ENCODE measurements at places on chromosomes 2 and 18.

GRCh38 chr2:627340-627709 is 49.9 kb downstream of the TMEM18 start:
- DNase-seq = no peak

DNA sequence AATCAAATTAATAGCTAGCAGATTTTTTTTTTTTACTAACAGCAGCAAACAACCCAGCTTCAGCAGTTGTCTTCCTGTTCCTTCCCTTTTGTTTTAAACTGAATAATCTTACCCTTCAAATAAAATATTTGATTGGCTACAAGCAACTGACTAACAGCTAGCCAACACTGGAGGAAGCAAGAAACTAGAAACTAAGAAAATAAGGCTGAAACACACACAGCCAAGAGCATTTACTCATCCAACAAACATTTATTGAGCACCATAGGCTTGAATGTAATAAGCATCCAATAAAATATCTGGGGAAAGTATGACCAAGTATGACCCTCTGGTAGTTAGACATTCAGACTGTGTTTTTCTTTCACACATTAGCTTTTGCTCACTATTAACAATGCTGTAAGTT is 189.2 kb downstream of the CD226 start:
- DNase-seq = no peak

DNA sequence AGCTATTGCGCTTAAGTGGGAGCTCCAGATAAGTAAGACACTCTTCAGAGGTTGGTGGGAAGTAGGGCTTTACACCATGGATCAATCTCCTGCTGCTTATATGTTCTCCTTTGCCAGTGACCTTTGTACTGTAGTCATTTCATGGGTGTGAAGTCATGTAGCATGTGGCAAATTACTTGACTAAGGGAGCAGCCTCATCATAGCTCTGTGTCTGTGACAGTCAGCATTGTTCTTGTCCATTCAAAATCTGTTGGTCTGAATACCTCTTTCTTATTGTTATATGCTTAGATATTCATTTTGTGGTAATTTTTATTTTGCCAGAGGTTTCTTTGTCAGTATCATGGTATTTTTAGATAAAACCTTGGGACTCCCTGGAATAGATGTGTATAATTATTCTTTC is 18.2 kb downstream of the SLC4A1AP start:
- DNase-seq = no peak

DNA sequence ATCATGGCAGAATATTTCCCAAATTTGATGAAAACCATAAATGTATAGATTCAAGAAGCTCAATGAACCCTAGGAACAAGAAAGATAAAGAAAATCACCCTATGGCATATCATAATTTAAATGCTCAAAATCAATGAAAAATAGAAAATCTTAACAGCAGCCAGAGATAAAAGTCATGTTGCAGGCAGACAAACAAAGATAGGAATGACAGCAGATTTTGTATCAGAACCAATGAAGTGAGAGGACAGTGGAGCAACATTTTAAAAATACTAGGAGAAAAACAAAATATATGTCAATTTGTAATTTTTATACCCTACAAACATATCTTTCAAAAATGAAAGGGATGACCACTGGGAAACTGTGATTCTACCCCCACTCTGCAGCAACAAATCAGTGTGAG is 203.3 kb downstream of the PIEZO2 start:
- no peak for DNase-seq

GRCh38 chr2:240121675-240122074 is 14.4 kb downstream of the COPS9 start:
- DNase-seq = no peak

DNA sequence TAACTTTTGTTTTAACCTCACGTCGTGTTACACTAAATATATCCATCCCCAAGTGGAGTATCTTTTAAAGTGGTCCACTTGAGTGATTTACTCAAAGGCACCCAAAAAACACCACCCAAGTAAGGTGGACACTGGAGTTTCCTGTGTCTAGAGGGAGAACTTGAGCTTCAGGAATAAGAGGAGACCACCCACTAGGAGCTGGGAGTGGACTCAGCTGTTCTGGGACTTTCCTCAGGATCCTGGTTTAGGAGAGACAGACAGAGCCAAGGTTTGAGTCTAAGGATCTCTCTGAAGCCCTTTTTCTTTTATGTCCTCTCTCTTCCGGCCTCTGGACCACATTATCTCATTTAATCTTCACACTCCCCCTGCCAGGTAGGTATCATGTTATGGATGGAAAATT is 150.7 kb downstream of the GBX2 start:
- no peak for DNase-seq

DNA sequence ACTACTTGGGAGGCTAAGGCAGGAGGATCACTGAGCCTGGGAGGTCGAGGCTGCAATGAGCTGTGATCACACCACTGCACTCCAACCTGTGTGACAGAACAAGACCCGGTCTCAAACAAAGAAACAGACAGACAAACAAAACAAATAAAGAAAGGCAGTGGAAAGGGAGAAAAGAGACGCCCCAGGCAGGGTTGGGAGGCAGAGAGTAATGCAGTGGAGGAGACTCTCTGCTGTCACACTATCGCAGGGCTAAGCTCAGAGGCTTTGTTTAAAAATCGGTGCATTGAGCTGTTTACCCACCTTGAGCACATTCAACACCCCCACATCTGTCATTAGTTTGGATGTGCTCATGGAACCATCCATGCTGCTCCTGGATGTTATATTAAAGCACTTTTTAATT is 84.2 kb upstream of the RMP24 start:
- no peak for DNase-seq

DNA sequence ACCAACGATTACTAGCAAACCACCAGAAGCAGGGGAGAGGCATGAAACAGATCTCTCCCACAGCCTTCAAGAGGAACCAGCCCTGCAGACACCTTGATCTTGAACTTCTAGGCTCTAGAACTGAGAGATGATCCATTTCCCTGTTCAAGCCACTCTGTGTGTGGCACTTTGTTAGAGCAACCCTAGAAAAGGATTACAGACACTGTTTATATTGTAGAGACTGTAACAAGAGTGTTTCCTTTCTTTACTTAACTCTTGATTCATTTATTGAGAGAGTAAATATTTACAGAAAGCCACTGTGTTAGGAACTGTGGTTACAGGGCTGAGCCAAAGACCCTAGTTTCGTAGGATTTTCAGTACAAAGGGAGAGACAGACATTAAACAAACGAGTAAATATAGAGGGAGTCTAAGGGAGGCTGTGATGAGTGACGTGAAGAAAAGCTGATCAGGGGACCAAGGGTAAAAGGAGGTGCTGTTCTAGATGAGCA is 10.9 kb downstream of the CCDC68 start:
- no peak for DNase-seq

GRCh38 chr18:70382017-70382416 is 93.2 kb downstream of the SOCS6 start:
- DNase-seq = no peak

Measured in left ventricle myocardium superior (tissue), 1 donor.